ENCODE measurements at places on chromosomes 5 and 9.

DNA sequence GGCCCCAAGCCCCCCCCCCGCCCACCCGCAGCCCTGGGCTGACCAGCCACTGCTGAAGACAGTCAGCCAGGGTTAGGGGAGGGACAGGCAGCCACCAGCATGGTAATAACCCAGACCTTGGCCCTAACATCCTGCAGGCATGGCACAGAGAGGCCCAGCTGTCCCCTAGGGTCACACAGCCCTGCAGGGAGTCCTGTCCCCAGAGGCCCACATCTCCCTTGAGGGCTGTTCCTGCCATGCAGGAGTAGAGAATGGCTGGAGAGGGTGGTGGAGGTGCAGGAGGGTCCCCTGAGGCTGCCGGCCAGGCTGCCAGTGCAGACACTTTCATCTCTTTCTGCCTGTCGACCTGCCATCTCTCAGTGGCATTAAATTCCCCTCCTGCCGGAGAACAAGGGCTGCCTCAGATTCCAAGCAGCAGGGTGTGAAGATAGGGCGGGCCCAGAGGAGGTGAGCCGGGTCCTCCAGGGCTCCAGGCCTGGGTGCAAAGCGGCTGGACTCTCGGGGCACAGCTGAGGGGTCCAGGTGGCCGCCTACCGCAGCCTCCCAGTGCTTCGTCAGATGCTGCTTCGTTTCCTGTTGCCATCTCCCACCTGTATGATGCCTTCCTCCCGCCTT, 40.0 kb downstream of the CXXC5 start:
- no peak for DNase-seq

- DNase-seq, result no peak
These were observed 26.2 kb upstream of the SMAD5 start for GRCh38 chr5:136106351-136107031.

DNA sequence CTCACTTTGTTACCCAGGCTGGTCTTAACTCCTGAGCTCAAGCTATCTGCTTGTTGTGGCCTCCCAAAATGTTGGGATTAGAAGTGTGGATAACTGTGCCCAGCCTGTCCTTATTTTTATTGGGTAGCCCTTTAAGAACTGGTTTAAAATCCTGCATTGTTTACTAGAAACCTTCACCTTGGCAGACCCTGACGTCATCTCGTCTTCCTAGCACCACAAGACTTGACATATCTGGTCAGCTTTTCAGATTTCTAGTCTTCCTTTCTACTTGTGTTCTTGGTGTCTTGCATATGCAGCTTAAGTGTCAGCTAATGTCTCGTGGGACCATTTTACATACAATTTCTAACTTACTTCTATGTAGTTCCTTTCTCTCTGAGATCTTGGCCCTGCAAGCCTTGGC, 258.9 kb downstream of the IZUMO3 start:
- DNase-seq, result no peak

DNA sequence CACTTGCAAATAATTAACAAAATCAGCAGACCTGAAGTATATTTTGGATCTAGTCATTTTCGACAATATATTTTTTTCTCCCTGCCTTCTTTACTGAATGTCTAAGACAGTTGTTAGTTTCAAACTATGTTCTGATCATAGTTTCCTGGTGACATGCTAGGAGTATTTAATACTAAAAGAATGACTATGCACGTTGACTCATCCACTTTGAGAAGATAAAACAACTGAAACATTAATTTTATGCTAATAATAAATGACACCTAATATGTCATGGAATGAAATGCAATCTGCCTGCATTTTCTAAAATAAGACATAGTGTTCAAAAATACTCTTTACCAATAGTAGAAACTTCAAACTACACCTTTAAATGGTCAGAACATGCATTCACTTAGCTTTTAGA, 2123.7 kb upstream of the C9orf72 start:
- no peak for DNase-seq

GRCh38 chr9:134391319-134392231, 65.3 kb downstream of the RXRA start:
- DNase-seq, result no peak

DNA sequence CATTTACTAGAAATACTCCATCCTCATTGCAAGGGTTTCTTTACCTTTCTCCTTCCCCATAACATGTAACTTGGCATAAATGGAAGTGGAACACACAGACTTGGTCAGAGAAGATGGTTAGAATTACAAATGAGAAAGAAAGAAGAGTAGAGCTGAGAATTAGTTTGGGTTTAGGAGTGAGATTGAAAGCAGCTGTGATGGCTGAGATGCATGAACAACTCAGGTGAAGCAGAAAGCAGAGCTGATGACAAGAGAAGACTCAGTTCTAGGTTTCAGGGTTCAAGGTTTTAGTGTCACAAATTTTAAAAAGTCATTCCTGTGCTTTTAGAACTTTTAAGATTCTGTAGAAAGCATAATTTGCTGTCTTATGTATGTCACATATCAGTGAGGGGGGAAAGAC, 54.0 kb downstream of the TMEM161B start:
- no peak for DNase-seq
